ENCODE measurements at places on chromosomes 1 and 21.

DNA sequence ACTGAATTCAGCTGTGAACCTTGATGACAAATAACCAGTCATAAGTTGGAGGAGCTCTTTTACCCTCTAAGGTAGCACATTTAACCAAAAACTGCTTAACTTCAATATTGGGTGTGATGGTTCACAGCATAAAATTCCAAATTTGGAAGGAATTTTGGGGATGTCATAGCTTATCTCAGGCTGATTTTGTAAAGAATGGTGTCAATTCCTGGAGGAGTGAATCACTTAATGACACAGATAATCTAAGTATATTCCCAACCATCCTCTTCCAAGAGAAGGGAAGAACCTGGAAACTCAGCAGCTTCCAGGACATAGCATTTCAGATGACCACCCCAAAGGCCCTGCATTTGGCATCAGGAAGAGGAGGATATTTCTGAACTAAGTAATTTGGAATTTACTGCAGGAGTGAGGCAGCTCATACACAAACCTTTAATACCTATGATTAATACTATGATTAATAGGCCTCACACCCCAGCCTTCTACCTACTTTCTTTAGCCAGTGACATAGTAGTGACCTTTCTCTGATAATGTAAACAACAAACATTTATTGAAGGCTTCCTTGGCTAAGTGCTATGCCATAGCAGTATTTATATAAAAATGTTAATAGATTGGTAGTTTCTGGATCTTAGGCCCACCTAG lies 14.5 kb downstream of the GLUL start:
- no peak for DNase-seq

DNA sequence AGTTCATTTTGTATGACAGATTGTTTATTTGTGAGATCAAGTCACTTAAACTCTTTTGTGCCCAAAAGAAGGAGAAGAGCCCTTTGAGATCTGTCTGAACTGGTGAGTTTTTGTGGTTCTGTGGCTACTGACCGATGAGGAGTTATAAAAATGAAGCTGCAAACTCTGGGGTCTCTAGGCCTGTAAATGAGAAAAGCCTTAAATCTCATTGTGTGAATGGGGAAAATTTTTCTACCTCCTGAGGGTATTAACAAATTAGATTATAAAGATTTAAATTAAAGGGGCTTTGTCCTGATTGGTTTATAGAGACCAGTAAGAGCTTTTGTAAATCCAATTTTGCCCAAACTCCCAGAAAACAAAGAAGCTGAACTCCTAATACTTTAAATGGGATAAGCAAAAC lies 9.7 kb upstream of the KLF17 start:
- DNase-seq = no peak

DNA sequence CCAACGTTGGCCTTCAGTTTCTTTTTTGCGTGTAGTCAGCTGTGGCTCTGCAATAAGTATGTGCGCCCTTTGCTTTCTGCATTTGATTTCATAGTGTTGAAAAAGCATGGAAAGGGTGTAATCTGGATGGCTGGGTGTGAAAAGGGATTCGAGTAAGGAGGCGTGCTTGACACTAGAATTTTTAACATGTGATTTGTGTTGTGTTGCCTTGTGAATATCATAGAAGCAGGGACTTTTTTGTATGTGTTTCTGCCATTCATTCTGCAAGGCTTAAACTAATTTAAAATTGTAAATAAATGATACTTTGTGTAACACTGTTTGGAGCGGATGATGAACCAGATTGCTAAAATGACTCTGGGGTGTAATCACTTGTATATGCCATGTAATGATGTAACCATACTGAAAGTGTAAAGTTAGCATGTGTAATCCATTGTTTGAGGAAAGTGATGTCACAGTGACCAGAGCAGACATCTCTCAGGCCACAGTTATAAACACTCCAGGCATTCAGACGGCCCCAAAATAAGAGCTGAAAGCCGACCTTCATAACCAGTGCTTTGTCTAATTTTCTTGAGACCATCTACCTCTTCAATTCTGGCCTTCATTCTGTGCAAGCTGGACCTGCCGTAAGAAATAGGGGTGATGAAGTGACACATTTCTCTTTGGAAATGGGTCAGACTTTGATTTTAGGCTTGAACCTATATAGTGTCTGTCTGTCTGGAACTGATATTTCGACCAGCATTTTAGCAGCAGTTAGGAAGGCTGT lies 618 bp downstream of the SH3BGR start:
- no peak for DNase-seq

- DNase-seq = peak; percentile 85
Observed at GRCh38 chr1:110783292-110783918, 89.5 kb upstream of the CD53 start.

GRCh38 chr21:29914326-29914725 lies 25.5 kb downstream of the GRIK1 start:
- DNase-seq = no peak

DNA sequence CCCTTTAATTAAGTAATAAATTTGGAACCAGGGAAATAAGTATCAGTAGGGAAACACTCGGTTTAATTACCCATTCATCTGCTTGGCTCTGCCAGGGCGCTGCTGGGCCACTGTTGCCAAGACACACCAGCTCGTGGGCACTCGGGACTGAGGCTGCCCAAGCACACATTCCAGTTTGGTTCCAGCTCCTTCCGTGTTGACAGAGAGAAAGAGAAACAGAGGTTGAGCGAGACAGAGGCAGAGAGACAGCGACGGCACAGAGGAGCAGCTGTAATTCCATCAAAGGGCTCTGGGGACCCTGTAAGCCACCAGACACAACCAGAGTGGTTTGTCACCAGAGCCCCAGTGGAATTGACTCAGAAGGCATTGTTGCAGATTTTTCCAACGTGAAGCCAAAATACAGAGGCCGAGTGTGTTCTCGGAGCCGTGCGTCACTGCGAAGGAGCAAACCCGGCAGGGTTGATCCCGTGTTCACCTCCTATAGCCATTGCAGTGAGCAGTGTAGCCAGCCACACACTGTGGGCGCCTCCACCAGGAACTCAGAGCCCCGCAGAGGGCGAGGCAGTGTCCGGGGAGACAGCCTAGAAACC lies 33.5 kb downstream of the SYF2 start:
- no peak for DNase-seq

- DNase-seq = peak; percentile 67
Observed at GRCh38 chr1:226702957-226703831, 35.9 kb downstream of the ITPKB start.

GRCh38 chr1:104440011-104440410 lies 690.3 kb downstream of the AMY1C start:
- no peak for DNase-seq

GRCh38 chr21:36566644-36567043 lies 86.7 kb upstream of the CLDN14 start:
- DNase-seq = no peak
